H54 (cell line): ENCODE measurements at places on chromosomes 1 and 21.

DNA sequence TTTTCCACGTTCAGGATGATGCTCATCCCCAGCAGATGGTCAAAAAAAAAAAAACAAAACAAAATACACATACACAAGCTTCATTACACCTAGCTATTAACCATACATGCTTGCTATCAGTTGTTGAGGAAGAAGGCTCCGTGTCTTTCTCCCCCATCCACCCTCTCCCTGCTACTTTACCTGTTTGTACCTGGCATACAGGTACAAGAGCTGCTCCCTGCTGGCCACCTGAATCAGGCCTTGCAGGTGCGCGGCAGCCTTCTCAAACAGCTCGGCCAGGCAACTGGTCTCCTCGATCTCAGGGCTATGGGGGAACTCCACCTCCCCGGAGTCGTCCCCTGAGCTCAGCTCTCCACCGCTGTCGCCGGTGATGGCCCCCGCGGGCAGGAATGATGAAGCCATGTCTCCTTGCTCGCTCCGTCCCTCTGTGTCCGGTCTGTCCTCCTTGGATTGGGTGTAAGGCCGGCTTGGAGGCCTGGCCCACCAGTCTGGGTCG lies 464 bp downstream of the ACBD6 start:
- DNase-seq: peak; percentile 60

- no peak for DNase-seq
These were observed 92.7 kb downstream of the SUSD4 start for GRCh38 chr1:223271085-223271781.

DNA sequence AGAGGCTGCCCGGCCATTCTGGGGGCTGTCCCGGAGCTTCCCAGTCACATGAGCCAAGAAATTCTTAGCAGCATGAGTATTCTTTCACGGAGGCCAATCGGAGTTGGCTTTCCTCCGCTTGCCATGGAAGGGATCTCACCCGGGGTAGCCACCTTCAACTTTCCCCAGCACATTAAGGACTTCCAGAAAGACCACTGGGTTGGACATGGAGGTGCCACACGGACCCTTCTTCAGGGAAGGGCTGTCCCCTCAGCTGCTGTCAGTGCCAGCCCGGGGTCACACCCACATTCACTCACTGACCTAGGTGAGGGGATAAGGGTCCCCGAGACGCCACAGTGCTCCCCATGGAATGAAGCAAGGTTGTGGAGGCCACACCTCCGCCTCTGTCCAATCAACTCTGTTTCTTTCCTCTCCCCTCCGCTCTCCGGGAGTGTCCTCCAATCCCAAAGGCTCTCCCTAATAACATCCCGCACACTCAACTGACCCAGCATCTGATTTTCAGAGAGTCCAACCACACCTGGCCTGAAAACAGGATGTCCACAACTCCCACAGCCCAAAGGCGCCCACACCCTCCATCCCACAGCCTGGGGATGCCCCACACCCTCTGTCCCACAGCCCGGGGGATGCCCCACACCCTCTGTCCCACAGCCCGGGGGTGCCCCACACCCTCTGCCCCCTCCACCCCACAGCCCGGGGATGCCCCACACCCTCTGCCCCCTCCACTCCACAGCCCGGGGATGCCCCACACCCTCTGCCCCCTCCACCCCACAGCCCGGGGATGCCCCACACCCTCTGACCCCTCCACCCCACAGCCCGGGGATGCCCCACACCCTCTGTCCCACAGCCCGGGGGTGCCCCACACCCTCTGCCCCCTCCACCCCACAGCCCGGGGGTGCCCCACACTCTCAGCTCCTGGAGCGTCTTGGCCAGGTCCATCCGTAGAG lies 19.4 kb downstream of the RSPH1 start:
- DNase-seq: no peak

GRCh38 chr1:88320291-88320690 lies 363.8 kb upstream of the PKN2 start:
- DNase-seq: no peak

- no peak for DNase-seq
These were observed 2.0 kb downstream of the RNF186 start for GRCh38 chr1:19812875-19813642.

DNA sequence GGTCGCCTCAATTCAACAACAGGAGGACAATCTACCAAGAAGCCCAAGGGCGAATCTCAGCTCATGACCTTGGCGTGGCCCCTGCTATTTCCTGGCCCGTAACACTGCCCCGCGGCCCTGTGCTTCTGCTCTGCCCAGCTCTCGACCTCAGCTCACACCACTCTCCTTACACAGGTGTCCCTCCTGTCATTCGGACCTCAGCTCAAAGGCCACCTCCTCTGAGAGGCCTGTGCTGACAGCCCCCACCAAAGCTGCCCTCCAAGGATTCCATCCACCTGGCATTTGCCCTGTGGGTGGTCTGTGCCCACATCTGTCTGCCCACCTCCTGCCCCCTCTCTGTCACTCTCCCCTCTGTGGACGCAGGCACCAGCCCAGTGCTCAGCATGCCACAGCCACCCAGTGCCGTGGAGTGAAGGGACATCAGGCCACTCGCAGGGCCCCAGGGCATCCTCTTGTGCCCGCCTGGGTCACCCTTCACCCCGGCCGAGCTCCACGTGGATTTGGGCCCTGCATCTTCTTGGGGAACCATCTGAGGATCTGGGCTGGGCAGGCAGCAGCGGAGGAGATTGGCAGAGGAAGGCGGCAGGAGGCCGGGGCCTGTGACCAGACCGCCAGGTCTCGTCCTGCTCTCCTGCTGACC lies 70.3 kb downstream of the DHRS3 start:
- no peak for DNase-seq

DNA sequence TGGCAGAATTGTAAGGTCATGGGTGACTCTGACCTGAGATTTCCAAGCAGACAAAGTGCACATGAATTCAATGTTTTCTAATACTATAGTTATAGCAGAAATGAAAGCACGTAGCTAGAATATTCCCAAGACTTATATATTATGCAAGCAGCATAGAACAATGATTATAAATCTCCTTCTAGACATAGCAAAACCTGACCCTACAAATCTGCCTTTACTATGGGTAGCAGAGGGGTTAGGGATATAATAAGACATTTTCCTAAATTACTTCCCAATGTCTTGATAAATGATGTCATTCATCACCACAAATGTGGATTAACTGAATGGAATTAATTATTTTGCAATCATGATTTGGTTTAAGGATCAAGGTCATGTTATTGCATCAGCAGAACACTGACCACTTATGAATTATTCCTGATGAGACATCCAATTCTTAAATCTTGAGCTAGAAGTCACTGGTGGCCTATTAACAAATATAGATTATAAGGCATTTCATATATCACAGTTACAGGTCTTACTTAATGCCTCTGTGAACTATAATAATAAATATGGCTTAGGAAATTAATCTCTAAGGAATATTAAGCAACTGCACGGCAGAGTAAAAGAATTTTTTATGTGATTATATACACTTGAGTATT lies 776.6 kb downstream of the AMY1C start:
- no peak for DNase-seq

DNA sequence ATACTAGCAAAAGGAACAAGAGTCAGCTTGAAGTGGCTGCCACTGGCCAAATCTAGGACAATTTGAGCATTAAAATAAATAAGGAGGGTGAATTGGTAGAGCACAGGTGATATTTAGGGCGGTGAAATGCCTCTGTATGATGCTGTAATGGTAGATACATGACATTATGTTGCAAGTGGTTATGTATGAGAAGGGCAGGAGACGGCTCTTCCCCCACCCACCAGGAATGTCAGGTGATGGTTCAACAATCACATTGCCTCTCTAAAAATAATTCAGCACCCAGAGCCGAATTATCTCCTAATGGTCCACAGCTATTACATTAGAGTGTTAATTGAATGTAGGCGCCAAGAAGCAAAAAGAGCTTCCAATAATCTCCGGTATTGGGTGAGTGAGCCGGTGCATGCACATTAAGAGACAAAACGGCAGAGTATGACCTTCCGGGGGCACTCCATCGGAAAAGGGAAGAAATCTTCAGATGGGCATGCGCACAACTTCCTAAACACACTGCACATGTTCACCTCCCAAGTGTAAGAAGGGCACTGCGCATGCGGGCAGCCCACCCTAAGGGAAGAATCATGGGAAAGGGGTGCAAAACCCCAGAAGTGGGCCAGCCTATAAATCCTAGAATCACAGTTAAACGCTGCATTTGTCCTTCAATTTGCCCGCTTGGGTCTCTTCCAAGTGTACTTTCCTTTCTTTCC lies 6.8 kb upstream of the IFNAR1 start:
- no peak for DNase-seq

DNA sequence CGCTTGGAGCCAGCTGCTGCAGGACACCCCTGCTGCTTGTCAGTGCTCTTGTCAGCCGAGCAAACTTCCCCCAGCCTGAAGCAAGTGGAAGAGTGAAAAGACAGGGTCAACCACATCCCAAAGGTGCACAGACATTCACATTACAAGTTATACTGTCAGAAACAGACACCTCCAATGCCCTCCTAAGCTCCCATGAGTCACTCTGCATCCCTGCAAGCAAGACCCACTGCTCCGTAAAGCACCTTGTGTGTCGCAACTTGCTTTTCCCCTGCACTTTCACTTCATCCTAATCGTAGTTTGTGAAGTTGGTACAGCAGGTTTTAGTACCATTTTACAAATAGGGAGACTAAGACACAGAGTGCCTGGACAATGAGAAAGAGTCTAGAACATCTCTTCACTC lies 51.1 kb downstream of the KCNH1 start:
- no peak for DNase-seq

- no peak for DNase-seq
These were observed 22.0 kb downstream of the FLVCR1 start for GRCh38 chr1:212879947-212880690.

DNA sequence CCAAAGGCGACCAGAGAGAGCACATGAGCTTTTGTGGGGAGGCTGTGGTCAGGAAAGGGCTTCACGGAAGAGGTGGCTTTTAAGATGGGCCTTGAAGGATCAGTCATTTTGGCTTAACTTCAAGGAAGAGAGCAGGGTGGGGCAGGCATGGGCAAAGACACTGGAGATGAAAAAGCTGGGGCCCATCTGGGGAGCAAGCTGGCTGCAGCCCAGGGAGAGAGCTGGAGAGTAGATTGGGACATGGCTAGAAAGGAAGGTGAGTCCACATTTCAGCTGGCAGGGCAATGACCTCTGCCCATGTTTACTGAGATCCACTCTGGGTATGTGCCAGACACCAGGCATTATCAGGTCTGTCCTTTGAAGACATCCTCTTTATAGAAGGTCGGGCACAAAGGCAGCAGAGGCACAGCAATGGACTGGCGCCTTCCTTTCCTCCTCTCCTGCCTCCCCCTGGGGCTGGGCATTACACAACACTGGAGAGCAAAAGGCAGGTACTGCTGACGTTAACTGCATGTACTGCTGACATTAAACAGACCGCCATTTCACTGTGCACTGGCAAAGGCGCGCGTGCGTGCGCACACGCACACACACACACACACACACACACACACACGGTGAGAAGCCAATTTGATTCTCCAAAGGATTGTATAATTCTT lies 2.2 kb upstream of the UBXN10 start:
- DNase-seq: no peak

- DNase-seq: no peak
These were observed 10.1 kb upstream of the ZBTB8B start for GRCh38 chr1:32454726-32455125.

- DNase-seq: no peak
These were observed 22.8 kb downstream of the C2CD2 start for GRCh38 chr21:41931041-41931451.

DNA sequence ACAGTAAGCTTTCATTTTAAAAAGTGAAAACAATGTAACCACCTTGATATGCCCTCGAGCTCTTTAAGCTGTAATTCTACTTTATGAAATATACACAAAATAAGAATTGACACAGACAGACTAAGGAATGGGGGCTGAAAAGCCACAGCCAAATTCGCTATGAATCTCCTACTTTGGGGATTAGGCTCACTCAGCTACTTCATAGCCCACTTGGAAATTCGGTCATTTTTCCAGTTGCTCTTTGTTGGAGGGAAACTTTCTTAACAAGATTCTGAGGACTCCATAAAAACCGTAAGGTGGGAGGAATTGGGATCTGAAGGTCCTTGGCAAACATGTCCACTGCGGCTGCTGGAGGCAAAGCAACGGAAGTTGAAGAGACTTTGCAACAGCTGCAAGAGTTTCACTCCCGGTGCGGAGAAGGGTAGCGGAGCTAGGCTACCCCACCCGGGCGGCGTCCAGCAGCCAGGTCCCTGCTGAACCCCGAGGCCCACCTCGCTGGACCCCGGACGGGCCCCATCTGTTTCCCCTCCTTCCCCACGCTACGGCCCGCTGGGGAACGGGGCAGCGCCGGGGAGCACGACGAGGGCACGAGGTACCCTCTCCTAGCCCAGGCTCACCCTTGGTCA lies 634 bp downstream of the MYCBP start:
- peak; percentile 29 for DNase-seq

- no peak for DNase-seq
These were observed 65.9 kb downstream of the PIK3CD start for GRCh38 chr1:9717193-9718005.

- DNase-seq: peak; percentile 6
These were observed at the start of gene CCDC18 for GRCh38 chr1:93180723-93181613. Gene CCDC18 (plus strand): TSS chr1:93180724. CDS start chr1:93183362, 2,638 bp downstream.

DNA sequence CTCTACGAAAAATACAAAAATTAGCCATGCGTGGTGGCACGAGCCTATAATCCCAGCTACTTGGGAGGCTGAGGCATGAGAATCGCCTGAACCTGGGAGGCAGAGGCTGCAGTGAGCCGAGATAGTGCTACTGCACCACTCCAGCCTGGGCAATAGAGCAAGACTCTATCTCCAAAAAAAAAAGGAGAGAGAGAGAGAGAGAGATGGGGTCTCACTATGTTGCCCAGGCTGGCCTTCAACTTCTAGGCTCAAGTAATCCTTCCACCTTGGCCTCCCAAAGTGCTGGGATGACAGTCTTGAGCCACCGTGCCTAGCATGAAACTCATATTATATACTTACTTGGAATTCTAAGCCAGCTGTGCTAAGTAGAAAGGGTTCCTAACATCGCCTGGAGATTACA lies 29.7 kb downstream of the PSMB2 start:
- DNase-seq: no peak

- peak; percentile 50 for DNase-seq
These were observed 30.0 kb downstream of the SOX13 start for GRCh38 chr1:204102739-204103430.

DNA sequence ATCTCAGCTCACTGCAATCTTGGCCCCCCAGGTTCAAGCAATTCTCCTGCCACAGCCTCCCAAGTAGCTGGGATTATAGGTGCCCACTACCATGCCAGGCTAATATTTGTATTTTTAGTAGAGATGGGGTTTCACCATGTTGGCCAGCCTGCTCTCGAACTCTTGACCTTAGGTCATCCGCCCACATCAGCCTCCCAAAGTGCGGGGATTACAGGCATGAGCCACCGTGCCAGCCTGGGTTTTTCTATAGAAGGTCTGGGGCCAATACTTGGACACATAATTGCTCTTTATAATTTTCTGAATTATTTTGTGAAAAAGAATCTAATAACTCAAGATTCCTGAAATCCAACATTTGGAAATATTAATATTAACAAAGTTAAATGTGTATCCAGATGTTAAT lies 1267.7 kb upstream of the ADGRL4 start:
- DNase-seq: no peak

- DNase-seq: no peak
These were observed 481 bp upstream of the SLAMF1 start for GRCh38 chr1:160647329-160647720.
